Renal cortical epithelial cell (primary cell): ENCODE measurements at places on chromosomes 4 and X.
A peak's percentile ranks its signal among the peaks of the same experiment; 100 is the strongest.

- DNase-seq, result no peak
These were observed 106.8 kb downstream of the FSTL5 start for GRCh38 chr4:162056990-162057389.

- no peak for DNase-seq
These were observed 219.8 kb downstream of the MAML3 start for GRCh38 chr4:139934057-139934707.

DNA sequence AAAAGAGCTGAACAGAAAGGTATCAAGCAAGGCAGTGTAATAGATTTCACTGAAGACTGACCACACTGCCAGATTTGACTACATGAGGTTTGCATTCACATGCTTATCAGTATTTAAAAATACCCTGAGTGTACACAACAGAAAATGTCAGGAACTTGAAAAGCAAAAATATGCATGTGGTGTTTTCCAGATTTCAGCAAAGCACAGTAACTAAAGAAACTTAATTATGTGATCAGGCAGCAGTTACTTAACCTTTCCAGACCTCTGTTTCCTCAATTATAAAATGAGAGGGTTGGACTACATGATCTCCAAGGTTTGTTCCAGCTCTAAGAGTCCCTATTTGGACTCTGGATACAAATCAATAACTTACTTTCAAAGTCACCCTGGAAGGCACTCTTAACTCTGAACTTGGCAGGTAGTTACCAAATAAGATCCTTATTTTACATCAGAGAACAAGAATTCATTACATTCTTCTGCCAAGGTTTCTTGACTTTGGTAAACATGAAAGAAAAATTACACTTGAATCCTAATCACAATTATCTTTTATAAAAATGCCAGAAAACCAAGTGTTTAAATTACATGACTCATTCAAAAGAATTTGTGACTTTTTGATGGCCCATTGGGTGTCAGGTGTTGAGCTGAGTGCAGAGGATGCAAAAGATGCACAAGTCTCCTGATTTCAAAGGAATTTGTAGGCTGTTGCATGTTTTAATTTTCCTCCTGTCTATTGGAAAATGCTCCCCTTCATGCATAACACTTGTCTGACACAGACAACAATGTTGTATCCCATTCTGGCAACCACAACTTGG lies 241.6 kb downstream of the MGST2 start:
- DNase-seq, result peak; percentile 22

DNA sequence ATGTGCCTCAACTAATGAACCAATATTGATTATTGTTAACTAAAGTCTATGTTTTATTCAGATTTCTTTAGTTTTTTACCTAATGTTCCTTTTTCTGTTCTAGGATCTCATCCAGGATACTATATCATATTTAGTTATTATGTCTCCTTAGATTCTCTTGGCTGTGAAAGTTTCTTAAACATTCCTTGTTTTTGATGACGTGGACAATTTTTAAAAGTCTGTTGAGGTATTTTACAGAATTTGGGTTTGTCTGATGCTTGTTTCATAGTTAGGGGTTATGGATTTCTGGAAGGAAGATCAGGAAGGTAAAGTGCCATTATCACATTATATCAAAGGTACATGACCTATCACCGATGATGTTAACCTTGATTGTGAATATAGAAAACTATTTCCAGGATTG lies 18.2 kb upstream of the MCTS1 start:
- DNase-seq, result no peak

GRCh38 chr4:159534655-159535054 lies 431.8 kb downstream of the RAPGEF2 start:
- no peak for DNase-seq

DNA sequence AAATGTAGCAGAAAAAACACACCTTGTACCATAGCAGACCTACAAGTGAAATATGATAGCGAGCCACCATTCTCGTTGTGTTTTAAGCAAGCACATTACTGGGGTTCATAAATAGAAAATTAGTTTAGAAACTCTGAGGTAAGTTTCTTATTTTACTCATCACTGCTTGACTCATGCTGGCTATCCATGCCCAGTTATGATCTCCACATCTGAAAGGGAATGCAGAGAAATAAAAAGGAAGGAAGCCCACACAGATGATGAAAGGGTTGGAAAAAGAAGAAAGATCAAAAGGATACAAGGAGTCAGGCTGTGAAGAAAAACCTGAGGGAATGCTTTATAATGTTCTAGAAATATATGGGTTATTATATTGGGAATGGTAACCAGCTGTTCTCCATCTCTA lies 54.5 kb downstream of the CAMK2D start:
- DNase-seq, result no peak

GRCh38 chr4:85486425-85487086 lies 11.6 kb downstream of the ARHGAP24 start:
- peak; percentile 12 for DNase-seq

DNA sequence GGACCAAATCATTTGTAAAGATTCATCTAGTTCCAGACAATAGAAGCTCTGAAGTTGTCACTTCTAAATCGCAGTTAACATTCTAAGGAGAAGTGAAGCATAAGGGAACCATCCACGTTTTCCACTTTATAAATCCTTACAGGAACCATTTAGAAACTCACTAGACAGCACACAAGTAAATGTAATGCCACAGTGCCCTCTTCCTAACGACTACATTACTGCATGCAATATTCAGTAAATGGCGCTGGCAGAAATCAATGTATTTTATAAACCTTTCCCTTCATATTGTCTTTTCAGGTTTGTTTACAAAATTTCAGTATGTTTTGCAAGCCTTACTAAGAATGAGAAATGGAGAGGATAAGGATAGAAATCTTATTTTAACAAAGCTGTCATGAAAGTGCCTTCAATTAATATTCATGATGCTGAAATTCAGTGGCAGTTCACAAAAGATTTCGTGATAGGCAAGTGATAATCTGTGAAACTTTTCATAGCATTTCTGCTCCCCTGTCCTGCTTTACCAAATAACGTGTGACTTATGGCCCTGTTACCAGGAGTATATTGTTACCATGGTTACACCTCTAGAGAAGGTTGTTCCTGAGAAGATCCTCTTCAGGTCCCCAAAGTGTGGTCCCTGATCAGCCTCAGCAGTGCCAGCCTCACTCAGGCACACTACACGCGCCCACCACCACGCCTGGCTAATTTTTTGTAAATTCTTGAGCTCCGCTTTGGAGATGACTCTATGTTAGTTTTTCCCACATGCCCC lies 54.2 kb downstream of the TMA16 start:
- peak; percentile 63 for DNase-seq

DNA sequence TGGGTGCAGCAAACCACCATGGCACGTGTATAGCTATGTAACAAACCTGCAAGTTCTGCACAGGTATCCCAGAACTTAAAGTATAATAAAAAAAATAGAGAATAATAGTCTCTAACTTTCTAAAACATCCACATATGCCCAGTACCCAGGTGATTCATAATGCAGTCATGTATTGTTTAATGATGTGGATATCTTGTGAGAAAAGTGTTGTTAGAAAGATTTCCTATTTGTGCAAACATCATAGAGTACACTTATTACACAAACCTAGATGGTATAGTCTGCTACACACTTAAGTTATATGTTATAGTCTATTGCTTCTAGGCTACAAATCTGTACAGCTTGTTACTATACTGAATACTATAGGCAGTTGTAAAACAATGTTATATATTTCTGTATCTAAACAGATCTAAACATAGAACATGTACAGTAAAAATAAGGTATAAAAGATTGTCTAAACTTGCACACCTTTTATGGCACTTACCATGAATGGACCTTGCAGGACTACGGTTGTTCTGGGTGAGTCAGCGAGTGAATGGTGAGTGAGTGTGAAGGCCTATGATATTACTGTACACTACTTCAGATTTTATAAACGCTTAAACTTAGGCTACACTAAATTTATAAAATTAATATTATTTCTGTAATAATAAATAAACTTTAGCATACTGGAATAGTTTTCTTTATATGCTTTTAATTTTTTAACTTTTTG lies 232.2 kb upstream of the SLIT2 start:
- peak; percentile 15 for DNase-seq

- DNase-seq, result no peak
These were observed 63.7 kb upstream of the VEGFC start for GRCh38 chr4:176856421-176856820.

DNA sequence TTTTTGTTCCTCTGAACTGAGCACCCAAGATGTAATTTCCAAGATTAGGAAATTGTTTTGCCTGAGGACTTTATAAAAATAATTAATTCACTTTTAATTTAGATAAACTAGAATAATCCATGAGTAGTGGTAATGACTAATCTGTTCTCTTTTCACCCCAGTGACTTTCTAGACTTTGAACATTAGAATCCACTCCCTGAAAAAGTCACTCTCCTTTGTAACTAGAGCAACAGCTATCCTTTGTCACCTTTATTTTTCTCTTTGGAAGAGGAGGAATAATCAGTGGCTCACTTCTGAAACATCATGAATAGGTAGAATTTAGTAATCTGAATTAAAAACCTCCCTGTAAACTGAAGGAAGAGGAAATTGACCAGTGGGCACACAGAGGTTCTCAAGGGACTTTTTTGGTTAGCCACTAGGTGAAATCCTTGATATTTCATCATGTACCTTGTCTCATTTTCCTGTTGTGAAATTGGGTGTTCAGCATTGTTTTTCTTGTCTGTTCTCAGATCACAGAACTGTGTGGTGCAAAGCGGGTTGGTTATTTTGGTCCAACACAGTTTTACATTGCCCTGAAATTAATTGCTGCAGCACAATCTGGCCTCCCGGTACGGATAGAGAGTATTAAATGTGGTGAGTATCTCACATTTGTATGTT lies 59.4 kb downstream of the REPS2 start:
- peak; percentile 58 for DNase-seq

DNA sequence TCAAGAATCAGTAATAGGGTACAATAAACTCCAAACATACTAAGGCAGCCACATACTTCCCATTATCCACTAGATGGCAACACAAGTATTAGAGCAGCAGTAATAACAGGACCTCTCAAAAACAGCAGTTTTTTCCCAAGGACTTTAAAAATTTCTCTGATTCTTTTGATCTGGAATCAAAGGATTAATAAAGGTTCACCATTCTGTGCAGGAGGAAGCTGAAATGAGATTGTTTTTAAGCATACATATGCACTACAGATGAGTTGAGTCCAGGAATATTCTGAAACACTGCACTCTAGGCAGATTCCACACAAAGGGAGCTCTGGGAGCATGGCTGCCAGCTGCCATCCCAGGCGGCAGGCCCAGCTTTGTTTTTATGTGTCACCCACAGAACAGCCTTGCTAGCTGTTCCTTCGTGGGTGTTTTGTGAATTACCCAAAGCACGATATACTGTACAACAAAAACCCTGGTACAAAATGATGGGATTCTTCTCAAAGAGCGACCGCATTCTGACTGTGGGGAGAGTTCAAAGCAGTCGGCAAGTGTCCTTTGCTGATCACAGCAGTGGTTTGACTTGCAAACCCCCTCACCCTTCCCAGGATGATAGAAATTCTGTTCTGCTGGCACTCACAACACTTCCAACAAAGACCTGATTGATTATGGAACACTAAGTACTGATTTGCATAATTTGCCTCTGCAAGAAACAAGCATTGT lies 61.0 kb downstream of the STX18 start:
- DNase-seq, result peak; percentile 31

- DNase-seq, result peak; percentile 62
These were observed 105.5 kb downstream of the PRRG1 start for GRCh38 chrX:37454537-37455285.

GRCh38 chr4:151455212-151455611 lies 46.2 kb downstream of the FHIP1A start:
- no peak for DNase-seq

DNA sequence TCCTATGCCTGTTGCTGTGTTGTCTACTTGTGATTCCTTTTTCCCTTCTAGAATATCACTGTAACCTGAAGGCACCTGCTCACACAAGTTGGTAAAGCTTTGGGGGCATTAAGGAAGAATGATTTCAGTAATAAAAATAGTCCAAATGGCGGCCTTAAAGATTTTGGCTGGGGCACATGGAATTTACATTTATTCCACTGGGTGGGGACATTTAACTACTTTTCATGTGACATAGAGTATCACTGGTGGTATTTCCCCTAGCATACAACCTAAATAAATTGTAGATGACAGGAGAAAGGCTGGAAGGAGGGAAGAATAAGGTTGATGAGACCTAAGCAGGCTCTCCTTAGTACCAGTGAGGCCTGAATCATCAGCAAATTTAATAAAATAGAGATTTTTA lies 121.8 kb upstream of the EDA2R start:
- DNase-seq, result no peak

- no peak for DNase-seq
These were observed 17.7 kb downstream of the JAKMIP1 start for GRCh38 chr4:6182376-6183280.

DNA sequence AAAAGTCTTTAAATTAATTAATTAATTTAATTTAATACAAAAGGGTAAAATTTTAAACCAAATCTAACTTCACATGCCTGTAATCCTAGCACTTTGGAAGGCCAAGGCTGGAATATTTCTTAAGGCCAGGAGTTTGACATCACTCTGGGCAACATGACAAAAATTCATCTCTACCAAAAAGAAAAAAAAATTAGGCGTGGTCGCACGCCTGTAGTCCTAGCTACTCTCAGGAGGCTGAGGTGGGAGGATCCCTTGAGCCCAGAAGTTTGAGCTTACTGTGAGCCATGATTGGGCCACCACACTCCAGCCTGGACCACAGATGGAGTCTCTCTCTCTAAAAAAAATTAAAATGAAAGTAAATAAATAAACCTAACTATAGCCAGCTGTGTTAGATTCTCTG lies 39.2 kb upstream of the ANTXR2 start:
- no peak for DNase-seq

DNA sequence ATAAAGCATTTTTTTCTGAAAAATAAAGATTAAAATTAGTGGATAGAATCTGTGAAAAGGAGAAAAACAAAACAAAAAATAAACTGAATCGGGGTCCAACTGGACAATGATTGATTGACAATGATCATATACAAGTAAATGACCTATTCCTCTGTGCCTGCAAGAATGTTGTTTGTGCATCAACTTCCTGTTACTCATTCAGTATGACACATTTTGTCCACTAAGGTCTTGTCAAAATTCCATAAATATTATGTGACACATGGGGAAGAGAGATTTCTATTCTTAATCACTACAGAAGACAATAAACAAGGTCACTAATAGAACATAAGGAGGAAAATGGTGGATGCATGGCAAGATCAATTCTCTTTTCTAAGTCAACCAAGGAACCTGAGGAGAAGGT lies 54.9 kb downstream of the F8 start:
- DNase-seq, result peak; percentile 41

GRCh38 chrX:63719633-63720032 lies 65.4 kb downstream of the ARHGEF9 start:
- DNase-seq, result no peak

DNA sequence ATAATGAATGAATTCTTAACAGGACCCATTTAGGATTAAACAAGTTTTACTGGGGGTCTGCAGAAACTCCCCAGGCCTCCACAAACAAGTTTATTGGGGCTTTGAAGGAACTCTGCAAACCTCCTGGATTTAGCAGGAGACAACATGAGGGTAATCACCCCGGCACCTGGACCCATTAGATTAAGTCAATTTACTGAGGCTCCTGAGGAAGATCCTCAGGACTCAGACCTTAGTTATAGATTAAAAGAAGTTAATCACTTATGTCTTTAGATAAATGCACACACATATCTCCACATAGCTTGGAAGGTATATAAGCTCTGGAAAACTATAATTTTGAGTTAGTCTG lies 29.4 kb downstream of the XG start:
- no peak for DNase-seq

GRCh38 chr4:8775121-8775520 lies 96.5 kb downstream of the HMX1 start:
- DNase-seq, result no peak

GRCh38 chr4:90883519-90883918 lies 756.3 kb downstream of the CCSER1 start:
- DNase-seq, result no peak
